ENCODE measurements at places on chromosomes 13 and 19.

- peak; percentile 28 for DNase-seq
Measured at GRCh38 chr13:19927117-19927748, 31.3 kb upstream of the ZMYM2 start.

DNA sequence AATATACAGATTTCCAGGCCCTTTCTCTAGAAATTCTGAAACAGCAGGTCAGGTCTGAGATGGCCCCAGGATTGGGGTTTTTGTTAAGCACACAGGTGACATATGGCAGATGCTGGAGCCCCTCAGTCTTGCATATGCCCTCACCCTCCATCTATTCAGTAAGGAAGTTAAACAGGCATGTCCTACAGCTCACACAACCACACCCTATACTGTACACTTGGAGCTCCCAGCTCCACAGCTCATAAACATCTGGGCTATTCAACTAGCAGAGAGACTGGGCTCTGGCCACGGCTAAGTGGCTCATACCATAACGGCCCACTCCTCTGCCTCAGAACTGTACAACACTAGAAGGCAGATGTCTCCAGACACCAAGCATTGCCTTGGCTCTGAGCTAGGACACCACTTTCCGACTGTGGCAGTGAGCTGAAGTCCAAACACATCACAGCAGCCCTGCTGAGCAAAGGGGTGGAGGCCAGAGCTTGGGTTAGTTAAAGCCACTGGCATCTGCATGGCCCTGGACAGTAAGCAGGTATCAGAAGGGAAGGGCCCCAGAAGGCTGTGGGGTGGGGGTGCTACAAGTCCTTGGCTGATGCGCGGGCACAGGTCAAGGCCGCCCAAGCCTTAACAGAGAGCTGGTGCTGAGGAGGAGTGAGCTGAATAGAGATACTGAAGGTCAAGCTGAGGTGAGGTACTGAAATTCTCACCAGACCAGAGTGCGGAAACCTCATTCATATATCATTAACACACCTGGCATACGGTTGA, 79.1 kb downstream of the ABCC4 start:
- no peak for DNase-seq

DNA sequence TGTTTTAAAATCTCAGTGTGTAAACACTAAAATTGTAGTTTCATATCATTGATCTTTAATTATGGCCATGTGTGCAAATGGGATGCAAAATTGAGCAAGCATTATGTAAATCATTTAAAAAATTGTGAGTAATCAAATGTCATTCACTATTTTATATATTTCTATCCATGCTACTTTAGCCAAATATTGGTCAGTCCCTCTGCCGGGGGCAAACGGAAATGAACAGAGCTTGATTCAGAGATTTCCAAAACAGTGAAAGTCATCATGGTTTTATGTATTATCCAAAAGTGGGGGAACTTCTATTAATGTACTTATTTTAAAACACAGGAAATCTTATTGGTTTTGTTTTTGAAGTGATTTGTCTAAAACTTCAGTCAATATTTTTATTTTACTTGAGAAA, 219.1 kb downstream of the IRS2 start:
- DNase-seq, result no peak

DNA sequence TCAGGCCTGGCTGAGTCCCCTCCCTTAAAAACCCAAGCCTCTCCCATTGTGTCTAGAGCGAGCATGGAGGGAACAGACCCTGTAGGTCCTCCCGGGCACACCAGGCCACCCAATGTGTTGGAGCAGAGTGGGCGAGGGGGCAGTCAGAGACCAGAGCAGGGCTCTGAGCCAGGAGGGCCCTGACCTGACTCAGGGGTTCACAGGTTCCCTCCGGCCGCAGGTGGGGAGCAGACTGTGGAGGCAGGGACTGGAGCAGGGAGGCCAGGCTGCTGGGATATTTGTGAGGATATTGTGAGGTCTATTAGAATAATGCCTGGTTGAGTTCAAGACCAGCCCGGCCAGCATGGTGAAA, 1.6 kb upstream of the TYROBP start:
- DNase-seq, result no peak

- no peak for DNase-seq
Measured at GRCh38 chr13:33690354-33690753, 127.6 kb upstream of the RFC3 start.

- peak; percentile 52 for DNase-seq
Measured at GRCh38 chr19:49333811-49334288, 1.4 kb upstream of the CD37 start.

DNA sequence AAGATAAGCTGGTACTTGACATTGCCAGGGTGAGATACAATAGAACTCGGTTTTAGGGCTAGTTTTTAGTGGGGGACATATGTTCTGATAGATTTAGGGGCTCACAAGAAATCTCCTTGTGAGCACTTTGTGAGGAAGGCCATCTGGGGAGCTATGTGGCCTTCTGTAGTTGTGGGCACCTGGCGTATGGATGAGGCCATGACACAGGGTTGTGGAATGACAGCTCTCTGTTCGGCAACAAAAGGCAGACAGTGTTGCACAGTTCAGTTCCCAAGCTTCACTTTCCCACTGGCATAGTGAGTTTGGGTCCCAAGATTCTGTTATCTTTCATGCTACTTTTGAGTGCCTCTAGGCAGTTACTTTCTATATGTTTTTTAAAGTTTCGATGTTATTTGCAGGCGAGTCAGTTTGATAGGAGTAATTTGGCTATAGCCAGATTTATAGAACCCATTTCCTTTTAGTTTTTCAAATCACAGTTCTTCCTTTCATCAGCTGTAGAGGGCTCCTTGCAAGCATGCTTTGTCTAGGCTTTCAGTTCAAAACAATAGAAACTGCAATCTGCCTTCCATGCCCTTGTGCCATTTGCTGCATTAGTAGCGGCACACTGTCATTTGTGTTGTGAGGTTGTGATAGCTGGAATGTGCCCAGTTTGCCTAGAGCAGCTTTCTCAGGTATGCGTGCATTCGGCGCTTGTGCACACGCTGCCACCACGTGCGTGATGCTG, 70.6 kb upstream of the TEX29 start:
- no peak for DNase-seq

DNA sequence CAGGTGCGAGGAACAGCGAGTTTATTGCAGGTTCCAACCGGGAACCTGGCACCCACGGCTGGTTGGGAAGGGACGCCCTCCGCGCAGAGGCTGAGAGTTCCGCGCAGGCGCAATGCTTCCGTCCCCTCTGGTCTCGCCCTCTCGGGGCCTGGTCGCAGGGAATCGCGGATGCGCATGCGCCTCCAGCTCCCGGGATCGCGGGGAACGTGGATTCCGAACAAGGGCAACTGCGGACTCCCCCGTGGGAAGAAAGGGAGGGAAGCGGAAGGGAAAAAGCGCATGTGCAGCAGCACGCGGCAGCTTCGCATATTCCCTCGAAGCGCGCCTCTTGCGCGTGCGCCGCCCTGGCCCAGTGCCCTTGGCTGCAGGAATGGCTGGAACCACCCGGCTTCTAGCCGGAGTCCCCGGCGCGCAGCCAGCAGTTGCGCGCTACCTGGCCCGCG, 1.1 kb downstream of the TSSK6 start:
- DNase-seq, result peak; percentile 69

GRCh38 chr13:113041293-113041690, 64.3 kb upstream of the F7 start:
- no peak for DNase-seq

- peak; percentile 55 for DNase-seq
Measured at GRCh38 chr19:2290441-2291184, 8.6 kb upstream of the PEAK3 start.

DNA sequence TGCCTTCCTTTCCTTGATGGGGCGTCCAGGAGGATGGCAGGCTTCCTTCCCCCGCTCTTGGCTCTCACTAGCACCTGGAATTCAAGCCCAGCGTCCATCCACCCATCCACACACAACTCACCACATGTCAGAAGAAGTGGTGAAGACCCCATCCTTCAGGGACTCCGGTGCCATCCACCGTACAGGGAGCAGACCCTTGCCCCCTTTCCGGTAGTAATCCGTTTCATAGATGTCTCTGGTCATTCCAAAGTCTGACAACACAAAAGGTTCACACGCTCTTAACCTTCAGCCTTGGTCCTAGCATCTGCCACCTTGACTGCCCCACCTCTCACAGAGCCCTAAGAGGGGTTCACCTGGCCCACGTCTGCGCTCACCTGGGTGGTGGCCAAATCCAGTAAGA, 51.0 kb downstream of the ZNF557 start:
- no peak for DNase-seq

GRCh38 chr19:3687393-3687773, 12.9 kb downstream of the PIP5K1C start:
- no peak for DNase-seq

GRCh38 chr19:15962319-15962718, 13.5 kb downstream of the OR10H4 start:
- no peak for DNase-seq

- DNase-seq, result peak; percentile 70
Measured at GRCh38 chr19:35438096-35438495, 10.0 kb upstream of the FFAR2 start.

DNA sequence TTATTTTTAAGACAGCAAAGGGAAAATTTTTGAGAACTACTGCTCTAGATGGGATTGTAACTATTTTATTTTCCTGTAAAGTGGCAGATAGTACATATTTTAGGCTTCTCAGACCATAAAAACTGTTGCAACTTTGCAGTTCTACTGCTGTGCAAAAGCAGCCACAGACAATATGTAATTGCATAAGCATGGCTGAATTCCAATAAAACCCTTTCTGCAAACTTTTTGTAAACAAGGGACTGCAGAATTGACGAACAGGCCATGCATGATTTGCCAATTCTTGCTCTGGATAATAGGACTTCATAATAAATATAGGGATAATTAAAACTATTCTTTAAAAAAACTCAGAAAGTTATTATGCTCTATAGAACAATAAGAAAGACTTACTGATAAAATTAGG, 149.1 kb downstream of the SLITRK5 start:
- no peak for DNase-seq

DNA sequence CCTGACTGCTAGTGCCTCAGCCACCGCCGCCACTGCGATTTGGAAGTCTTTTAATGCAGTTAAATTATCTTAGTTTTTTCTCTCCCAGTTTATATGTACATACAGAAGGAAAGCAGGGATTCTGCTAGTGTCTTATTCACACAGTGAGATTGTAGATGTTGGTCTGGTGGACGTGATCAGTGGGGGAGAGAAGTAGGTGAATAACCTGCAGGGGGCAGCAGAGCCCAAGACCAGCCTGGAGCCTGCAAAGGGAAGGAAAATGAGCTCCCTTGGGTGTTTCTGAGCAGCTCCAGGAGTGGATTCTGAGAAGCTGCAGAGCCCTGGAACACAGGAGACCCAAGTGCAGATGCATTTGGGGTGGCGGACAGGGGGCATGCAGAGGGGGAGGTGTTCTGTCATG, 26.3 kb downstream of the ZNF844 start:
- peak; percentile 66 for DNase-seq

GRCh38 chr19:28309070-28309469, 903.9 kb downstream of the UQCRFS1 start:
- DNase-seq, result no peak

GRCh38 chr19:46624958-46625661, at the start of gene PTGIR:
PTGIR (minus strand) TSS chr19:46625089; CDS start chr19:46624225, 864 bp downstream.
- peak; percentile 81 for DNase-seq

DNA sequence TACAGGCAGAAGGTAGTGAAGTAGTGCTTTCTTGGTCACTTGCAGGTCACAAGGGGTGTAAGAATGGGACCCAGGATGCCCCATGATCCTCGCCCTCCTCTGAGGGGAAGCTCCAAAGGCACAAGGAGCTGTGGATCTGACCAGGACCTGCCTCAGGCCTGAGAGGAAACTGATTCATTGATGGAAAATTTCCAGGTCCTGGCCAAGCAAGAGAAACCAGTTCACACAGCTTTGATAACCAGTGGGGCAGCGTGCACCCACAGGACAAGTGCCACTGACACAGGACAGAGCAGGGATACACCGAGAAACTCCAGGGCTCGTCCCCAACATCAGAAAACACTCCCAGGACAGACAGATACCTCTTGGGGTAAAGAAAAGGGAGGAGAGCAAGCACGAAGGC, 177.1 kb downstream of the RBM26 start:
- DNase-seq, result no peak

DNA sequence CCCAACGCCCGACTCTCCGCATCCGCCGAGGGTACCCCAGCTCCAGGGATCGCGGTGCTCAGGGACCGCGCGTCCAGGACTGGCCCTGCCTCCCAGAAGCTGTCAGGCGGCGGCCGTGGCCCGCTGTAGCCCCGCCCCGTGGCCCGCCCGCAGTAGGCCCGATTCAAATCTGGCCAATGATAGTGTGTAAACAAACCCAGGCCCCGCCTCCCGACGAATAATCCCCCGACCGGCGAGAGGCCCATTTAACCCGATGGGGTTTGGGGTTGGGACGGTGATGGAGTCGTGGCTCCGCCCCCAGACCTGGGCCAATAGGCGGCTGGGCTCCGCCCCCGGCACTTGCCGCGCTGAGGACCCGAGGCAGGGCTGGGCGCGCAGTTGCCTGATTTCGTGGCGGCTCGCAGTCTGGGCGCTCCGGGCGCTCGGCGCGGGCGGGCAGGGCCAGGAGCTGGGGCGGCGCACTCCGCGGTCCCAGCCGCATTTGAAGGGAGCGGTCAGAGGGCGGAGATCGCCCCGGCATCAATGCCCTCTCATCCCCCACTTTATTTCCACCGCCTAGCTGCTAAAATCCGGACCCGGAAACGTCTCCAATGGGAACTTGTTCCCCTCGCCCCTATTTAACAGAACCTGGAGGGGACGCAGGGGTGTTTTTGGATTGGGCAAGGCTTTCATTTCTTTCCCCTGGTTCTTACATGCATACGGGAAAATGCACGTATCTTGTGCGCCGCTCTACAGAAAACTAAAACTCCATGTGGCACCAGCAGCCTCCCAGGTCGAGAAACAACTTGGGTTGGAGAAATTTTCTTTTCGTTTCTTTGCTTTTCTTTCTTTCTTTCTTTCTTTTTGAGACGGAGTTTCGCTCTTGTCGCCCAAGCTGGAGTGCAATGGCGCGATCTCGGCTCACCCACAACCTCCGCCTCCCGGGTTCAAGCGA, 8.4 kb upstream of the BICRA start:
- DNase-seq, result peak; percentile 100

- DNase-seq, result no peak
Measured at GRCh38 chr13:107088061-107088460, 520.1 kb upstream of the ARGLU1 start.

DNA sequence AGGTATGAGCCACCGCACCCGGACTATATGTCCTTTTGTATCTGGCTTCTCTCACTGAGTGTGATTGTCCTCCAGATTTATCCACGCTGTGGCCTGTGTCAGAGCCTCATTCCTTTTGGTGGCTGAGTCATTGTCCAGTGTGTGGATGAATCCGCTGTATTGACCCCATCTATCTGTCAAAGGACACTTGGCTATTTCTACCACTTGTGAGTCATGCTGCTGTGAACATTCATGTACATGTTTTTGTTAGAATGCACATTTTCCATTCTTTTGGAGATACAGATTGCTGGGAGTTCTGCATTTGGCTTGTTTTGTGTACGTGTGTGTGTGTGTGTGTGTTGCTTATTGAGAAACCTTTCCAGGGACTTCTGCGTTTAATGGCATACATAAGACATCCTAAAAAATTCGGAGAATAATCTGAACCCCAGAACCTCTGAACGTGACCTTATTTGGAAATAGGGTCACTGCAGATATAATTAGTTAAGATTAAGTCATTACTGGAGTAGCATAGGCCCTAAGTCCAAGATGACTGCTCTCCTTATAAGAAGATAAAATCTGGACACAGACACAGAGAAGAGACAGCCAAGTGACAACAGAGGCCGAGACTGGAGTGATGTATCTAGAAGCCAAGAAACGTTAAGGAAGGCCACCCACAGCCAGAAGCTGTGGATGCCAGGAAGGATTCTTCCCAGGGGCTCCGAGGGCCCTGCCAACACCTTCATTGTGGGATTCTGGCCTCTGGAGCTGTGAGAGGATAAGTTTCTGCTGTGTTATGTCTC, 4.9 kb upstream of the GIPC3 start:
- peak; percentile 92 for DNase-seq

Measured in suppressor macrophage treated with lipopolysaccharide for 1 hour (primary cell).